ENCODE measurements at places on chromosomes 3 and 15.

GRCh38 chr3:29764603-29765254 is 483.9 kb downstream of the RBMS3 start:
- DNase-seq: peak; percentile 81

GRCh38 chr3:85427467-85427866 is 468.7 kb downstream of the CADM2 start:
- no peak for DNase-seq

DNA sequence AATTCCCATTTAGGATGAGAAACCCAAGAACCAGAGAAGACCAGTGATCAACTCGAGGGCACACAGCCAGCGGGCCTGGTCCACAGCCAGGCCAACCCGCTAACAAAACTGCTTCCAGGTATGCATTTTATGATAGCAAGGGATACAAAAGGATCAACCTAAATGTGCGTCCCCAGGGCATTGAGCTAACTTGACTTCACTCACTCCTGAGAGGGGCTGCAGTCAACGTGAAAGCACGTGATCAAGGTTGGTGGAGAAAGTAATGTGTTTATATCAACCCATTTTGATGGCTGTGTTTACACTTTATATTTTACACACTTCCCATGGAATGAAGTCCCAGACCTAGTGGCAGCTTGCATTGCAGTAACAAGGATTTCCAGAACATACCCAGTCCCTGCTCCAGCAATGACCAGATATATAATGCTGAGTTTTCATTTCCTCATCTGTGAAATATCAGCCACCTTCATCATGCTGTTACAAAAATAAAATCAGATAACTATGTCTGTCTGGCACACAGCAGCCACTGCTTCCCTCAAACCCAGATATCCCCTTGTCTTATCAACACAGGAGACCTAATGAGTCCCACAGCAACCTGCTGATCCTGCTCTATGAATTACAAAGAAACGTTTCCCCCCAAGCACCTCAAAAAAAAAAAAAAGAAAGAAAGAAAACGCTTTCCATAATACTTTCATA is 2.0 kb downstream of the KLHL6 start:
- no peak for DNase-seq

GRCh38 chr3:78827618-78828017 is 940.2 kb downstream of the ROBO1 start:
- DNase-seq: no peak

DNA sequence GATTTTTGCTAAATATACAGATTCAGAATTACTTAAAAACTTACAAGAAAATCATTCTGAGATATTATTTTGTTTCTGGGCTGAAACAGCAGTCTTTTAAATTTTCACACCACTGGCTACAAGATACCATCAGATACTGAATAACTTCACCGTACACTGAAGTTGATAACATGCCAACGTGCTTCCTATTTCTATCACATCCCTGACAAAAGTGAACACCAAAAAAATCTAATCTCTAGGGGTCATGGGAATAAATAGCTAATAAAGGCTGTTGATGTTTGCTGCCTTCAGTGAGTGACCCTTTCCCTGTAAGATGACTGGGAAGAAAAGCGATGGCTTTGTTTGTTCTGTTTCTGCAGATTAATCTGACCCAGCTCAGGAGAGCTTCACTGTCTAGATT is 120.5 kb downstream of the DUT start:
- DNase-seq: no peak

DNA sequence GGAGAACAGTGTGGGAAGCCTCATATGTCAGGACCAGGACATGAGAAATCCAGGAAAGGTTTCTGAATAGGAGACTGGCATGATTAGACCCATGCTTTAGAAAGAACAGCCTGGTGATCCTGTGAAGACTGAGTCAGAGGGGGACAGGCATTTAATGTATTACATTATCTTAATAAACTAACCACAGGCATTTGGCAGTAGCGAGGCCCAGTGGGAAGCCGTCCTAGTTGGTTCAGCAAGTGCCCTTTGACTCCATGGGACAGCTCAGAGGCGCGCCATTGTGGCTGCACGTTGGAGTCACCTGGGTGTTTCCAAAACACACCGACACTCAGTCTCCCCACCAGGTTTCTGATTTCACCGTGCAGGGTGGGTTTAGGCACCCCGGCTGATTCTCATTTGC is 90.5 kb upstream of the DGKG start:
- peak; percentile 90 for DNase-seq

DNA sequence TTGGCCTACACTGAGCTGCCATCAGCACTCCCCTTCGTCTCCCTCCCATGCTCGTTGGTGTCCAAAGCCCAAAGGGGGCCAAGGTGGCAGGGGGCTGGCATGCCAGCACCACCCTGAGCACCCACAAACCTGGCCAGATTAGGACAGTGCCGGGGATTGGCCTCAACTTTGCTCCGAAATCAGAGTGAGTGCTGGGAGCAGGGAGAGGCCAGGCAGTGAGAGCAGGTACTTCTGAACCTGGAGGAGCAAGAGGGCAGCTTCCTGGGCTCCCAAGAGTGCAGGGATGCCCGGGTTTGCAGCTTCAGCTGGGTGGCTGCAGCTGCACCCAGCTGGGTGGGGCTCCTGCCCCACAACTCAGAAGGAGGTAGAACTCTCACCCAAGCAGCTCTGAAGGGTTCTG is 563.0 kb downstream of the SI start:
- DNase-seq: no peak

DNA sequence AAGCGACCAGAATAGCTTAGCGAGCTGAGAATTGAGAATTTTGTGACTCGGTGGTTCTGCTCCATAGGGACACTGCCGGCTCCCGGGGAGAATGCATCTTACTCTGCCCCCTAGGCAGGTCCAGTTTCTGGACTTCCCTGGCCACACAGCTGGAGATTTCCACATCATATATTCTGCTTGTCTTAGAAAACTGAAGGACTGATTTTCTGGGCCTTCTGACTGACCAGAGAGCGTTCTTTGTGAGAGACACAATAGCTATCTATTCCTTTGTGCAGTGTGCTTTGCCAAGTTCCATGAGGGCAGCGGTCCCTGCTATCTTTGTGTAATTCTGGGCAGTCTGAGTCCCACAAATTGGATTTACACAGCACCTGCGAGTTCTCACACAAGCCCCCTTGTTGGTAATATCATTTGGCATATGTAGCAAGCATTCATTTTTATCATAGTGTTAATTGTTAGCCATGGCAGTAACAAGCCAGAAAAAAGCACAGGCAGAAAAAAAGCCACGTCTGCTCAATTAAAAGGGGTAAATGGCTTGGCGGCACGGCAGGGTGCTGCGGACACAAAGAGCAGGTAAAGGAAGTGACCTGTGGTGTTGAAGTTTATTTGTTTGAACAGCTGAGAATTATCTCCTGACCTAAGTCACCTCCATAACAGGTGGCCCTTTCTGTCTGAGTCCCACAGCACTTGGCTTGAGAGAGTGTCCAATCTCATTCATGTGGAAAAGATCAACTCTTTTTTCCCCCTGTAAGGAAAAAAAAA is 688.7 kb downstream of the TUSC7 start:
- no peak for DNase-seq

- peak; percentile 57 for DNase-seq
These were observed 7.3 kb downstream of the SSR3 start for GRCh38 chr3:156547637-156548036.

Data from EH (cell line).